Sciatic nerve (tissue), 2 donors: ENCODE measurements at places on chromosomes 3 and 15. TPM values are rescaled to one million over a fixed set of nuclear protein-coding genes. Genes with fewer than 3 reads are reported as not detected.

DNA sequence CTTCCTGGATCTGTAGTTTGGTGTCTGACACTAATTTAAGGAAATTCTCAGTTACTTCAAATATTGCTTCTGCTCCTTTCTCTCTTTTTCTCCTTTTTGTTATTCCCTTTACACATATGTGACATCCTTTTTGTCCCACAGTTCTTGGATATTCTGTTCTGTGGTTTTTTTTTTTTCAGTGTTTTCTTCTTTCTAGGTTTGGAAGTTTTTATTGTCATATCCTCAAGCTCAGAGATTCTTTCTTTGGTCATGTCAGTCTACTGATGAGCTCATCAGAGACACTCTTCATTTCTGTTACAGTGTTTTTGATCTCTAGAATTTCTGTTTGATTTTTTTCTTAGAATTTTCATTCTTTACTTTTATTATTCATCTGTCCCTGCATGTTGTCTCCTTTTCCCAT lies 140.5 kb downstream of the SPATA16 start:
- no peak for DNase-seq

DNA sequence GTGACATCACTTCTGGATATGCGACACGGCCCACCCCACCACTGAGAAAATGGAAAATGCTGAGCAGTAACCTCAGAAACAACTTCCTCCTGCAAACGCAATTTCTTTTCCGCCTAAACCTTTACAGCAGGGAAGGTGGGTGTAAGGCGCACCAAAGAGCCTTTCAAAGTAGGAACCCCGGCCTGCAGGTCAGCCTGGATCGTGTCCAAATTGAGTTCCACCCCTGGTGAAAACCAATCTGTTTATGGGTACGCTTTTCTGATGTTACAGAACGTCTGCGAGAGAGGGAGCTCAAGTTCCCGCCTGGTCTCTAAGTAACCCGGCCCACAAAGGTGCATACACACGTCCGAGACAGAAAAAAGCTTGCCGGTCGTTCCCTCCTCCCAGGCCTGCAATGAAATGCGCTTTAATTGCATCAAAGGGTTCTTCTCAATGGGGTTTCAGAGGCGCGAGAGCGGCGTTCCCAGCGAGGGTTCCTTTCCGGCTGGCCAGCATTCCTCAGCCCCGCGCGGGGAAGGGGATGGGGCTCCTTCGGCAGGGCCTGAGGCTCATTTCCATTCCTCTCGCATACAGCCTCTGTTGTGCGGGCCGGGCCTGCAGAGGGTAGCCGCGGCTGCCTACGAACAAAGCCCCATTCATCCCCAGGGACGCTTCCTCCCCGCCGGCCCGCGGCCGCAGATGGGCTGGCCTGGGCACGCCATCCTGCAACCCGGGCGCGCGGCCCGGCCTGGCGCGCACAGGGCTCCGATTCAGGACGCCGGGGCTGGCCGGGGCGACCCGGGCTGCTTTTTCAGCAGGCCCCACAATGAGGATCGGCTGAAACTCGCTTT lies 138.1 kb downstream of the TMCO5A start:
- peak; percentile 83 for DNase-seq

DNA sequence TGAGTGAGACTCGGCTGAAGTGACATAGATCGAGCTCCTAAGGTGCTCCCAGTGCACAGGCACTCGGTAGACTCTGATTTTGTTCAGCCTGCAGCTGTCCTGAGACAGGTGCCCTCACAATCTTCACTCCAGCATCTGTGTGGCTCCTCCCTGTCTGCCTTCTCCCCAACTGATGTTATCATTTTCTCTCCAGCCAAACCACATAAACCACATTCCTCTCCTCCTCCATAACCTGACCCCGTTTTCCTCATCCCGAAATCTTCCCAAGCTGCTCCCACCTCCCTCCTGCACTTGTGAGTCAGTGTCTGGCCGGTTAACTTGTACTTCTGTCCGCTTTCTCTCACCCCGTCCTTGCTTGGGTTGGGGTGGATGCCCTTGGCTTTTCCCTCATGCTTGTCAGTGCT lies 93.3 kb upstream of the HACD2 start:
- no peak for DNase-seq

HIGD2B gene
- not detected for total RNA-seq

HESX1 gene
- 0.89 TPM for total RNA-seq

DNA sequence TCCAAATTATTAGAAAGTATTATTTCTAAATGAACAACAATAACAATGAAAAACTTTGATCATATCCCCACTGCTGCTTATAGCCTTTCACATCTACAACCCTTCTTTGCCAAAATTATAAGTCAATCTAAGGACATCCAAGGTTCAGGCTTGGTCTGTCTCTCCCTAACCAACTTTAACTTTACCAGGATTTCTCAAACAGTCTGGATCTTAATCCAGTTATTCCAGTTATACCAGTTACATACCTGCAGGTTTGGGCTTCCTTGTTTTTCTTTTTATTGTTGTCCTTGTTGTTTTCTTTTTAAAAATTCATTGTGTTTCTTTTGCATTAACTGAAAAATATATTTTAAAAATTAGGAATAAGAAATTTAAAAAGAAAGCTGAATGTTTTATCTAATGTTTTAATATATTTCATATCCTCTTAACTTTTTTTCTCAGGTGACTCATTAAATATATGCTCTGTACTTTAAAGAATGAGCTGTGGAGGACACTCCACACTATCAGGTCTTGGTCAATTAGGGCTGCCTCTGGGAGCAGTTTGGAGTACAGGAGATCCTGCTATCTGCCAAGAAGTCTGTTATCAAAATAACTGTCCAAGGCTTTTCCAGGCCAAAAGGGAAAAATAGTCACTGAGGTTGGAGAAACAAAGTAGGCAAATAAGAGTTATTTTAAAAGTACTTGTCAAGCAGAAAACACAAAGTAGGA lies 421.4 kb downstream of the EPHA6 start:
- DNase-seq: no peak

DNA sequence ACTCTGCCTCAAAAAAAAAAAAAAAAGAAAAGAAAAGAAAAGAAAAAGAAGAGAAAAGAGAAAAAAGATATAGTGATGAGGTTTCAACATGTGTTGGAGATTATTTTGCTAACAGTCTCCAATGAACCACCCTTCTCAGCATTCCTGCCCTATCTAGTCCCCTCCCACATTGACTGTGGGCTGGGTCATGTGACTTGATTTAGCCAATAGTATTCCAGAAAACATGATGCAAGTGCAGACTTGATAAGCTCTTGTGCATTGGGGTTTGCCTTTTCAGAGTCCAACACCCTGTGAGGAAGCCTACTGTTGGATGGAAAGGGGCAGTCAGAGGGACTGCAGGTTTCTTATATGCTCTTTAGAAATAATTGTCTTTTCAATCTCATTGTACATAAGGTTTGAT lies 37.8 kb upstream of the MED12L start:
- DNase-seq: no peak

- DNase-seq: no peak
Observed at GRCh38 chr15:48722764-48723661, 77.5 kb upstream of the FBN1 start.

ERC2 gene
- 1.7 TPM for total RNA-seq

PPP1R2 gene
- total RNA-seq: 38.2 TPM

GRCh38 chr15:62624547-62625378 lies 417.8 kb upstream of the TPM1 start:
- no peak for DNase-seq

GRCh38 chr3:16262174-16262573 lies 2.6 kb downstream of the DPH3 start:
- no peak for DNase-seq

GRCh38 chr15:86615816-86616215 lies 536.1 kb downstream of the AGBL1 start:
- DNase-seq: no peak

C3orf85 gene
- total RNA-seq: not detected
